ENCODE measurements at places on chromosomes 3 and 15.
A peak's percentile ranks its signal among the peaks of the same experiment; 100 is the strongest.

- no peak for DNase-seq
Observed at GRCh38 chr3:12194209-12194608, 35.5 kb upstream of the TIMP4 start.

GRCh38 chr3:52021489-52022268 is 26.0 kb upstream of the RPL29 start:
- no peak for DNase-seq

- no peak for DNase-seq
Observed at GRCh38 chr15:81098349-81098748, 35.7 kb upstream of the CFAP161 start.

GRCh38 chr3:122681284-122681973 is 790 bp downstream of the PARP14 start:
- DNase-seq, result no peak

GRCh38 chr3:25695731-25696420 is 31.2 kb upstream of the TOP2B start:
- DNase-seq, result no peak

GRCh38 chr3:20668411-20668810 is 482.4 kb upstream of the SGO1 start:
- no peak for DNase-seq

GRCh38 chr3:138443091-138443490 is 8.7 kb downstream of the ESYT3 start:
- DNase-seq, result no peak

DNA sequence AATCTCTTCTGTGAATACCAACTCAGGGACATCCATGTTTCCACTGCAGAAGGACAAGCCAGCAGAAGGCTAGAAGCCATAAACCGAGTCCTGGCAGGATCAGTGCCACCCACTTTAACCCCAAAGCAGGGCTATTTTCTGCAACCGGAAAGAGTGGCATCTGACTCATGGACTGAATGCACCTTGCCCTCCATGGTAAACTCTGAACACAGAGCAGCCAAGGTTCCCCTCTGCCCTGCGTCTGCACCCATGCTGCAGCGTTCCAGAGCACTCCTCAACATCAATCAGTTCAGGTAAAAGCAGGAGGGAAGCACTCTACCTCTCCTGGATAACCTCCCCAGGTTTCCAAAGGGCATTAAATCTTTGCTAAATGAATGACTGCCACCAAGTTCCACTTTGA is 801 bp upstream of the NGRN start:
- DNase-seq, result peak; percentile 34

DNA sequence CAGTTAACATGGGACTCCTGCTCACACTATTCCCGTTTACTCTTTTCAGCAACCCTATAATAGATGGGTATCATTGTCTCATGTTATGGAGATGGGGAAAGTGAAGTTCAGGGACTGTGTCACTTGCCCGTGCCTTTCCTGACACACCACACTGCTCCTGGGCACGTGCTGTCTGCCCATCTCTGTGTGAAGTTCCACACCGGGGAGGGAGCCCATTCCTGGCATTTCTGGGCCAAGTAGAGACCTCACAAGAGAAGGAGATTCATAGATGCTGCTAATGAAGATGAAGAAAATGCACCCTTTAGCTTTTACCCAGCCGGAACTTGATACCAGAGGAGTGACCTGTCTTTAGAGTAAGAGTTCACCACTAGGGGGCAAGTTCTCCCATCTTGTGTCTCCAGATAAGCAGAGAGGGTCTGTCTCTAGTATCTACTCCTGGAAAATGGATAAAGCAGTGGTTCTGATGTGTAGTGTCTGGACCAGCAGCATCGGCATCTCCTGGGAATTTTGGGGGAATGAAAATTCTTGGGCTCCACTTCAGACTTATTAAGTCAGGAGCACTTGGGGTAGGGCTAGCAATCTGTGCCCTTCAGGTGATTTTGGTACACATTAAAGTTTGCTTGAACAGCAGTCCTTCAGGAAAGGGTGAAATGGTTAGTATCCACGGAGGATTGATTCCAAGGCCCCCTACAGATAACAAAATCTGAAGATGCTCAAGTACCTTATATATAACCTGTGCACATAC is 2.0 kb upstream of the TOPBP1 start:
- peak; percentile 9 for DNase-seq
